Thyroid gland (tissue), 4 donors: ENCODE measurements at places on chromosomes 6 and 20. TPM values are rescaled to one million over a fixed set of nuclear protein-coding genes. Genes with fewer than 3 reads are reported as not detected.

DNA sequence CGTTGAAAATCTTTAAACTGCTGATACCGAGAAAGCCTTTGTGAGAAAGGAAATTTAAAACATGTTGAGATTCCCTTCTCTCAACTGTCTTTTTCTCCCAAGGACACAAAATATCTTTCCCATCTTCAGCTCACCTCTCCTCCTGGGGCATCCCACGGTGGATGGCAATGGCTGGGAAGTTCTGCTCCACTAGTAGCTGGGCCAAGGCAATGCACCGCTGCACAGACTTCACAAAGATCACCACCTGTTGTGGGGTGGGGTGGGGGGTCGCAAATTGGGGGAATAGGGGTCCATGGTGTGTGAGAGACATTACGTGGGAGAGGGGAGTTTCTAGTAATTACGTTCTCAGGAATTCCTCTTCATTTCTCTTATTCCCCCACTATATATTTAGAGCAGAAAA is 2.4 kb downstream of the MCCD1 start:
- no peaks in the 10 kb centered on the region for H3K27me3 ChIP-seq
- no peak for DNase-seq
- H3K27ac ChIP-seq = no peak overlapping the region
- H3K4me1 ChIP-seq = no peaks in the 10 kb centered on the region
- H3K4me3 ChIP-seq = no peak overlapping the region

GRCh38 chr20:56440346-56441007 is 27.9 kb upstream of the RTF2 start:
- H3K36me3 ChIP-seq = no peaks in the 10 kb centered on the region
- H3K4me1 ChIP-seq = peaks cover 13% of the 10 kb centered on the region
- H3K27ac ChIP-seq = no peak overlapping the region
- no peaks in the 10 kb centered on the region for H3K27me3 ChIP-seq
- no peak overlapping the region for H3K4me3 ChIP-seq

The SLC4A11 gene
- 133 TPM for total RNA-seq

The HTR1E gene
- total RNA-seq = 0.33 TPM

- peak overlapping the region; percentile 97 for H3K27ac ChIP-seq
- H3K27me3 ChIP-seq = no peaks in the 10 kb centered on the region
- peak; percentile 91 for DNase-seq
These were observed 5.1 kb downstream of the LAMA5 start for GRCh38 chr20:62361799-62362589.

GRCh38 chr6:76612954-76613353 is 540.5 kb upstream of the IMPG1 start:
- no peaks in the 10 kb centered on the region for H3K36me3 ChIP-seq
- no peak overlapping the region for H3K4me3 ChIP-seq
- no peak for DNase-seq
- no peaks in the 10 kb centered on the region for H3K27me3 ChIP-seq
- H3K4me1 ChIP-seq = no peaks in the 10 kb centered on the region
